Large intestine (tissue), 12 donors: ENCODE measurements at places on chromosomes 6 and 20. TPM values are rescaled to one million over a fixed set of nuclear protein-coding genes. Genes with fewer than 3 reads are reported as not detected.

GRCh38 chr6:38603966-38604365, 35.8 kb downstream of the BTBD9 start:
- peak; percentile 13 for DNase-seq

GRCh38 chr6:54747955-54748354, 98.6 kb upstream of the FAM83B start:
- DNase-seq: no peak

Gene PRR18
- 11.3 TPM for polyA plus RNA-seq

Gene SLC32A1
- 0.03 TPM for polyA plus RNA-seq

DNA sequence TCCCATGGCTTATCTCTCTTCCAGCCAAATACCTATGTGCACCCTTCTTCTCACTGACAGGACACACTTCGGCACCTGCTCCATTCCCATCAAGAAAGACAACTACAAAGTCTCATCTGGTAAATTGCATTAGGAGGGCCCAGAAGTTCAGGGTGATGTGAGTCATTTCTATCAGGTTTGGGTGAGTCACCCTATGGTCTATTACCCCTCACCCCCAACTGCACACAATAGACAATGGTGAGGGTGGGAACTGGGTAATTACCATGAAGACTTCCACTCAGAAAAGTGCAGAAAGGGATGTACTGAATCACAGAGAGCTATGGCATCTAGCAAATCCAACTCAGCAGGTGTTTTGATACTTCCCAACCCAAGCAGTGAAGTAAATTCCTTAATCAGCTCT, 54.8 kb downstream of the OPN5 start:
- DNase-seq: no peak

Gene MROH8
- polyA plus RNA-seq: 3.6 TPM

Gene OPN5
- polyA plus RNA-seq: 0.06 TPM

GRCh38 chr20:40949346-40949745, 79.3 kb upstream of the TOP1 start:
- no peak for DNase-seq

GRCh38 chr6:76593668-76594067, 521.2 kb upstream of the IMPG1 start:
- no peak for DNase-seq

Gene PPIL6
- 3.8 TPM for polyA plus RNA-seq

- DNase-seq: no peak
Observed at GRCh38 chr6:162468326-162468725, 259.2 kb downstream of the PRKN start.

- no peak for DNase-seq
Observed at GRCh38 chr6:223136-223535, 69.2 kb upstream of the DUSP22 start.

DNA sequence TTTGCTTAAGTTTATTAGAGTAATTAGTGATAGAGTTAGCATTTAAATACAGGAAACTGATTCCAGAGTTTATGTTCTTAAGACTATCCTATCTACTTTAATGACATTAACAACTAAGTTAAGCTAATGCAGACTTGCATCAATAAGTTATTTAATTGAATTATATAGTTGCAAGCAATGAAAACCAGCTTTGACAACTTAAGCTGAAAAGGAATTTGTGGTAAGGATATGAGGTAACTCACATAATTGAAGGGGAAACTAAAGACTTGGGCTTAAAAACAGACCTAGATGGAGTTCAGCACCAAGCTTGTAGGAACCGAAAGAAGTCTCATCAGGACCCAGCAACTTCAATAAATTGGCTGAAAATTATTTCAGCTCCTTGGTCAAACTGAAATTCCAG, 222.3 kb downstream of the IBTK start:
- DNase-seq: no peak

Gene PXMP4
- polyA plus RNA-seq: 10.2 TPM

GRCh38 chr6:12033770-12034169, 21.7 kb downstream of the HIVEP1 start:
- peak; percentile 31 for DNase-seq
